Central memory CD4-positive, alpha-beta T cell (primary cell): ENCODE measurements at places on chromosomes 5 and 9.

DNA sequence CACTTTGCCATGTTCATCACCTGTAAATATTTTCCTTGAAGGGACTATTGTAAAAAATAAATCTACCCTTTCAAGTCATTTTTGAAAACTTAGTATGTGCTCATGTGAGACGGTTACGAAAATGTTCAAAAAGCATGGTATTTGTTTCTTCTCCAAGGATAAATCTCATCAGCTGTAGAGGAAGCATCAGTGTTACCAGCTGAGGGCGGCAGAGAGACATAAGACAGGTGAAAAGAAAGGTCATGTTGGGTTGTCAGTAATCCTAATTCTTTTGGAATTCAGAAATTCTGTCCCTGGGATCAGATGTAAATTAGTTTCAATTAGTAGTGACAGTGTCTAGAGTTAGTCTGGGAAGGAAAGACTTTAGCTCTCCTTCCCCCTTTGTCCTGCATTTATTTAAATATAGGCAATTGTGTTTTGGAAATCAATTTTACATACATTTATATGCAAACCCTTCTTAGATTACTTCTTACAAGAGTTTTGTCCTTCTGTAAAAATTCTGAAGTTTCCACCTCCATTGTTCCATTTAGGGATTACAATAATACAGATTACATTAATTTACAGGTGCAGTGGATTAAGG is 791.9 kb upstream of the CDH6 start:
- no peak for DNase-seq

DNA sequence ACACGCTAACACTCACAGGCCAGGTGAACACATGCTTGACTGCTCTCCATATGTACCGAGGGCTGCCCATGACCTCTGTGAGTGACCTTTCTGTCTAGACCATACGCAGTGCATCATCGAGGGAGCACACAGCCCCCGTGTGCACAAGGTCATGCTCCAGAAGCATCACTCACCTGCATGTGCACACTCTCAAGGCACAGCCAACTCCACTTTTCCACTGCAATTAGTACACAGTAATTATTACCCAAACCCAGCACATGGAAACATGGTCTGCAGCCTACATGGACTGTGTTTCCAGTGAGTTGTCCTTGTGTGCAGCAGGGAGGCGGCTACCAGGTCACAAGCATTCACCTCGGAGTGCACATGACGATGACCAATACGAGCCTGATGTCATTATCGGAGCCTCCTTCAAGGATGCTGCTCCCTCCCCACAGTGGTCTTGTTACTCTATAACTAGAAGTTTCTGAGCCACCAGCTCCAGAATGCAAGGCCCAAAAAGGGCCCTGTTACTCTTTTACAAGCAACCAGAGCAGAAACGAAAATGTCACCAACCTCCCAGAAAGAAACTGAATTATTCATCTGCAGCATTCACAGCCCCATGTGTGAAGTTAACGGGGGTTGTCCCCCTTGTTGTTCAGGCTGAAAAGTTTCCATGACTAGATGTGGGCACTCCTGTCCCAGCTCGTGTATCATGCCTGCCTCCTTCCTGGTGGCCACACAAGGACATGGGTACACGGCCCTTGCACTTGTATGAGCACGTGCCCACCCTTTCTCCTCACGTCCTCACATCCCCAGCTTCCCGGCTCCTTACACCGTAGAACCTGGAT is 31.2 kb downstream of the SEMA4D start:
- no peak for DNase-seq

DNA sequence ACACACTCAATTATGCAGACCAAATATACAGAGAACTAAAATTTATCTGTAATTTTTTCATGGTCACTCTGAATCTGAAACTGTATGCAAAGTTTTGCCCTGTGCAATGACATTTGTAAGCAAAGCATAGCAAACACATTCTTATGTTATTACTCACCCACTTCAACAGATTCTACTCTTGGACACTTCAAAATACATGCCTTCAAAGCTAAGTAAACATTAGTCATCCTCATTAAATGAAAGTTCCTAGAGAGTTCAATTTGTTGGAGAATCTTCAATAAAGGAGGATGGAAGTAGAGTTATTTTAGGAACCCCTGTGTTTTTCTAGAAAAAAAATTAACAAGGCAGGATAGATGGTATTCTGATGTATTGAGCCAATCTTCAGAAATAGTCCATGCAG is 639.7 kb upstream of the C9orf72 start:
- DNase-seq, result no peak

DNA sequence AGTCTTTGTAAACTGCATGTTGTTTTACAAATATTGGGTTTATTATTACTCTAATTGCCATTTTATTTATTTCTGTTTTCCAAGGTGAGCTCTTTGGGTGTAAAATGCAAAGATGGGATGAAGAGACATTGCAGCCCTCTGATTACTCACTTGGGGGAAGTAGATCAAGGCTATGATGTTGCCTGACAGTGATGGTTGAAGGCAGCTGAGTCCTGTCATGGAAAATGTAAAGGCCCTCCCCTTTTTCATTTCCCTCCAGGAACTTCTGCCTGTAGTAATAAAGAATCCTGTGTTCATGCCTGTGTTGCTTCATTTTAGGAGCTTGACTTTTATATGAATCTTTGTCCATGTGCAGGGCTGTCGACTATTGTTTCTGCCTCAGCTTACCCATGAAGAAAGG is 605.4 kb upstream of the CLINT1 start:
- DNase-seq, result no peak

GRCh38 chr5:68710514-68710913 is 383.3 kb upstream of the SLC30A5 start:
- no peak for DNase-seq

- DNase-seq, result no peak
Measured at GRCh38 chr5:104947076-104947475, 1384.5 kb upstream of the NUDT12 start.

DNA sequence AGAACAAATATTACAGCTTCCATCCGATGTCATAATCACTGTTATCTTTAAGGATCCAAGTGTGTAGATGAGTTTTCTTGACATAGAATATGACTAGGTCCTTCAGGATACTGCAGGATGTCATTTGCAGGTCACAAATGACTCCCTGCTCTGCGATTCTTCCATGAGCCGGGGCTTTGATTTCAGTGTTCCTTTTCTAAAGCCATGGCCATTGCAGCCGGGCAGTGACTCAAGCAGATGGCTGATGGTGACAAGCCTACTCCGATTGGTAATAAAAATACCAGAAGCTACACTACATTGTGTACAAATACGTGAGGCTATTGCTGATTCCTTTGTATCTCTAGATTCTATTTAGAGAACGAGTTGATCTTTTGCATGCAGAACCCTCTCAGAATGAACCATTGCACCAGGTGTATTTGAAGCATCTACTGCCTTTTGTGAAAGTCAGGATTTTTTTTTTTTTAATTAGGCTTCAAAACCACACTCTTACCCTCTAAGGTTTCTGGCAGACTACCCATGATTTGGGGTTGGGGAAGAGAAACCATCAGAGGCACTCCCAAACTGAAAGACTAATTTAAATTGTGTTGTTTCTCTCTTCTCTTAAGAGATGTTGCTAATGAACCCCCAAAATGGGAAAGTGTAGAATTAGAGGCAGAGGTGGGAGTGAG is 271.0 kb upstream of the ADRA1B start:
- no peak for DNase-seq

DNA sequence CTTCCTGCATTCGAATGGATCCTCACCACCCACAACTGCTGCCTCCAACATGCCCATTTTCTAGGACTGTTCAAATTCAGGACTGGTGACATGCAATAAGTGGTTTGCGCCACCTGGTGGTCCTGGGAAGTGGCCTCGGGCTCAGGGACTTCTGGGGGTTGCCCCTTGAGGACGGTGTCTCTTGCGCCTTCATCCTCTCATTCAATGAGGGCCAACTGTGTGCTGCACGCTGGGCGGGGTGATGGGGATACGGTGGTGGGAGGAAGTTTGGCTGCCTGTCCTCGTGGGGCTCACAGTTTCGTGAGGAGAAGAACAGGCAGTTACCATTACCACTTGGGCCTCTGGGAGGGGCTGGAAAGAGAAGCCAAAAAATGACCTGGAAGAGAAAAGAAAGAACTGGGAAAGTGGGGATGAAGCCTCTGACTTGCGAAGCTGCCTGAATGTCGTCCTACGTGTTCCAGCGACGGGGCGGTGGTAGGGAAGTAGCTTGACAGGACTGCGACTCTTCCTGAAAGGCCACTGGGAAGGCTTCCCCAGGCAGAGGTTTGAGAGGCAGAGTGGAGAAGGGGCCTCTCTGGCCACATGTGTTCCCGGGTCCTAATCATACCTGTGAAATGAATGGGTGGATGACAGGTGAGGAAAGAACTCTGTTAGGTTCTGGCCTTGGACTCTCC is 49.0 kb downstream of the PSD2 start:
- DNase-seq, result peak; percentile 45

DNA sequence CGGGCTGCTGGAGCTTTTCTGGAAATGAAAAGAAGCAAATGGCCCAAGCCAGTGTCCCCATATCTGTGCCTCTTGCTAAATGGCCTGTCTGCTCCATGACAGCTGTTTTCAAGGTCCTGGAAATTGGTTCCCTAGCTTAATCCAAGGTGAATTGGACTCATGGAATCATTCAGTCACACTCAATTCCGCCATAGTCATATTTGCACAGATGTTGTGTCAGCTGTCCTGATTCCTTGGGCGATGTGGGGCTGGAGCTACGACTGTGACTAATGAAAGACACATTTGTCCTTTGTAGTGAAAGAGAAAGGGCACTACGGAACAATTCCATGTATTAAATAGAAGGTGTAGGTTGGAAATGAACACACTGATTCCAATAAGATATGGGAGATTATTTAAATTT is 102.9 kb upstream of the MEGF10 start:
- no peak for DNase-seq

- no peak for DNase-seq
Measured at GRCh38 chr9:111020594-111020993, 17.7 kb downstream of the LPAR1 start.

DNA sequence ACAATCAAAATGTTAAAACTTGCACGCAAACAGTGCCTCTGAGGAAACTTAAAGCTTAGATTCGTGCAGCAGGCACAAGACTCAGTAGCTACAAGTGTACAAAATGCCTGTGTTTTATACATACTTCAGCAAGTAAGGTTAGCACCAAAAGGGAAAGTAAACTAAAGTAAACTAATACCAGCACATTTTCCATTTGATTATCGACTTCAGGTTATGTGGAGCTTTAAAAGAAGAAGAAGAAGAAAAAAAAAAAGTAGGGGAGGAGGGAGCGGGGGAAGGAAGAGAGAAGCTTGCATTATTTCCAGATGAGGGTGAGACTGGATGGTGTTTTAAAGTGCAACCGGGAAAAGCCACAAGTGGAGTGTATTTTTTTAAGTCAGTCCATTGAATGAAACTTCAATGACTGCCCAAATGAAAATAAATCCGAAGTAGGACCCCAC is 596 bp upstream of the ADAMTS6 start:
- DNase-seq, result peak; percentile 9

- DNase-seq, result no peak
Measured at GRCh38 chr9:131708226-131709002, 31.5 kb downstream of the RAPGEF1 start.
